Right cardiac atrium (tissue), 5 donors: ENCODE measurements at places on chromosomes 13 and 19.

- no peak for DNase-seq
Measured at GRCh38 chr13:95588721-95589120, 36.2 kb downstream of the CLDN10 start.

GRCh38 chr19:6713773-6714692 is 6.4 kb downstream of the C3 start:
- DNase-seq, result no peak

DNA sequence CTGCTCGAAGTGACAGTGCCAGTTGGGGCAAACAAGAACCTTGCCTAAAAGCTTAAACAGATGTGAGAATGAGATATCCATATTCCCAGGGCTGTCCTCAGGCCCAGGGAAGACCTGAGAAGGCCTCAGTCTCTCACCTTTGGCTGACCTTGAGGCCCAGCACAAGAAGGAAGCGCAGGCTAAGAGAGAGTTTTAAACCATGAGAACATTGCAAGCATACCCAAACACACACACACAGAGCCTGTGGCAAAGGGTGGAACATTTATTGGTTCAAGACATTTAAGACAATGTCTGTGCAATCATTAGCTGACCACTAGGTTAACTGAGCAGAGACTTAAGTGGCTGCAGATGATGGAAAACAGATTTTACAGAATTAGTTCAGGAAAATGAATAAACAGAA is 248.2 kb downstream of the NBEA start:
- no peak for DNase-seq

DNA sequence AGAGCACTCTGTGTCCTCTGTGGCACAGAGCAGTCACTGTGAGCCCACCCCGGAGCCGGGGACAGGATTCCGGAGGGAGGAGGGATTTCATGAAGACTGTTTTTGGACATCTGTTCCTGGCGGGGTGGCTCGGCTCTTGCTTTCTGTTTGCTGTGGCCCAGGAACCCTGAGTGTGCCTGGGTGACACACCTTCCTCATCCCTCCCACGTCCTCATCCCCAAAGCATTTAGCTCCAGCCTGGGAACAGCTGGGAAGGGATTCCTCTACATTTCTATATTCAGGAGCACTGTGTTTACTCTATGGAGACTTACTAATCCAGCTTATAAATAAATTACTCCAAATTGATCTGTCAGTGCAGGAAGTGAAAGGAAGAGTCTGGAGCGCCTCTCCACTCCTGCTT is 97.8 kb upstream of the UBL3 start:
- no peak for DNase-seq

GRCh38 chr19:46298479-46299003 is 1.7 kb downstream of the HIF3A start:
- no peak for DNase-seq

GRCh38 chr19:16330806-16331690 is 6.4 kb downstream of the KLF2 start:
- no peak for DNase-seq

GRCh38 chr19:28898249-28898648 is 314.7 kb downstream of the UQCRFS1 start:
- no peak for DNase-seq
